Stimulated activated CD4-positive, alpha-beta T cell treated with anti-CD3 and anti-CD28 coated beads, Interleukin-15, amount 100 ng/mL, for 48 hours (primary cell): ENCODE measurements at places on chromosomes 4 and X.
A peak's percentile ranks its signal among the peaks of the same experiment; 100 is the strongest.

GRCh38 chr4:153529646-153530045, 63.5 kb downstream of the TMEM131L start:
- DNase-seq, result no peak

DNA sequence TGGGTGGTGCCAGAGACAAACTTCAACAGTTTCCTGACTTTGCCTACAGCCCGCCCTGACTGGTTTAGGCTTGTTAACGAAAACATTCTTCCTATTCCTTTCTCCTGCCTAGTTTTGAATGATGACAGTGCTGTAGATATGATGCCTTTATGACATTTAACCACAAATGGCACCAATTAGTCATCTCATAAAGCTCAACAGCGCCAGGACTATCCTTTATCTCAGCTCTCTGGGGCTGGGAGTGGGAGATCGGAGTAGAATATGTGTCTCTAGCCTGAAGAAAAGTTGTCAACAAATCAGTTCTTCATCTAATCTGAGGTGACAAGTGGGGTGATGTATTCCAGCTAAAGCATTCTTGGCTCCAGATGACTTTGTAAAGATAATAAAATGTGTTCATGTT, 64.6 kb upstream of the SH3RF1 start:
- DNase-seq, result no peak

GRCh38 chr4:166386491-166387360, 513.7 kb downstream of the TLL1 start:
- DNase-seq, result no peak

DNA sequence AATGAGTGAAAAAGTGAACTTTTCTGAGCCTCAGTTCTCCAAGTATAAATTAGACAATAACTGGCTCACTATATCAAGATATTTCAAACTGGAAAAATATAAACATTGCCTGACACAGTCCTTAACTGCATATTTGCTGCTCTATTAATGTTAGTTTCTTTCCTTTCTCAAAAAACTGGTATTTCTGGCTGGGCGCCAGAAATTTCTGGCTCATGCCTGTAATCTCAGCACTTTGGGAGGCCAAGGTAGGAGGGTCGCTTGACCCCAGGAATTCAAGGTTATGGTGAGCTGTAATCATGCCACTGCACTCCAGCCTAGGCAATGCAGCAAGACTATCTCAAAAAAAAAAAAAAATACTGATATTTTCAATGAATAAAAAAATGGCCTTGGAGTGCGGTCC, 227.0 kb downstream of the MAGEB17 start:
- no peak for DNase-seq

DNA sequence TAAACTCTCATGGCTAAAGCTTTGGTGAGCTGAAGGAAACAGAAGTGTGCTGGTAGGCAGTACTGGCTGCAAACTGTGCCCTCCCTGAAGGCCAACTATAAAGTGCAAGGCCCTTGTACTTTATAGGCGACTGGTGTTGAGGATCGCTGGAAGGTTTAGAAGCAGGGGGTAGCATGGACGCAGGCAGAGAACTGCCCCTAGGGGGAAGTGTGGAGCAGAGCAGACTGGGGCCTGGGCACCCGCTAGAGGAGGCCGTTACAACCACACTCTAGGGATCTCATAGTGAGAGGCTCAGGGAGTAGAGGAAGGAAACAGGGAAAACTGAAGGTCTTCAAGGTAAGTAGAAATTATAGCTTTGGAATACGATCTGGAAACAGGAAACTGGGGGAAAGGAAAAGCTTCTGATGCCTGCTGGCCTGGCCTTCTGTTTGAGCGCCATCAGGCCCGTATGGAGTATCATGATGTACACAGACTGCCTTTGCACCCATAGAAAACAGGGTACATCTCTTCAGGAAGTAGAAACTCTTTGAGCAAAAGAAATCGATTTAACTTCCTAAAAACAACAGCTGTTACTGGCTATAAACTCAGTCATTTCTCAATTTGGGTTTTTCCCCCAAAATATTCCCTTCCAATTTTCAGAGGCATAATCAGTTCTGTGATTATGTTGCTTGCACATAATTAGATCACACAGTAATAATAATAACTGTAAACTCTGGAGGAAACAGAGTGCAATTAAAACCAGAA, 23.9 kb upstream of the TMSB4X start:
- DNase-seq, result peak; percentile 54

DNA sequence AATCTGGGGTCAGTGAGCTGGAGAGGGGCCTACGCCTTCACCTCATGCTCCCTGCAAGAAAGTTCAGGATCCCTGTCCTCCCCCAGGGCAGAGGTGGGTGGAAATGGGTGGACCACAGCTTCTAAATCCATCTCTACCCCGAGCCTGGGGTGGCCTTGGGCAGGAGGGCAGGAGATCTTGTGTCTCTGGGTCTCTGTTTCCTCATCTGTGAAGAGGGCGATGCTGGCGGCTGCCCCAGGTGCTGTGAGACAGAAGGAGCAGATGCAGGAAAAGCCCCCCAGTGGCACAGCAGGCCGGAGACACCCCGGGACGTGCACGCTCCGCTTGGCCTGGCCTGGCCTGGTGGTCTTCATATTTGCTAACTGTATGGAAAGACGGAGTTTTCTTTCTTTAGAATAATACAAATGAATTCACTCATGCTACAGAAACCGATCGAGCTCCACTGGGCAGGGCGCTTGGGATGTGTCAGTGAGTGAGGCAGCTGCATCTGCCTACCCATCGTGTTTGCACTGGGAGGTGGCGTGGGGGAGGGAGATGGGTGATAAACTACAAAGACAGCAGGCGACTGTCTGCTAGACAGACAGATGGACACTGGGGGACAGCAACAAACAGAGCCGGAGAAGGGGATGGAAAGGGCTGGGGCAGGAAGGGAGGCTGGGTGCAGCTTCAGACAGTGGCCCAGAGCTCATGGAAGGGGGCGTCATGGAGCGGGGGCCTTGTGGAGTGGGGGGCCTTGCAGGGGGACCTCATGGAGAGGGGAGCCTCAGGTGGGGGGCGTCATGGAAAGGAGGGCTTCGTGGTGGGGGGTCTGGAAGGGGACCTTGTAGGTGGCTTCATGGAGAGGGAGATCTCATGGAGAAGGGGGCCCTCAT, 136.2 kb downstream of the CPZ start:
- no peak for DNase-seq
